Cortex of kidney (tissue), 1 donor: ENCODE measurements at places on chromosomes 11 and 22.

DNA sequence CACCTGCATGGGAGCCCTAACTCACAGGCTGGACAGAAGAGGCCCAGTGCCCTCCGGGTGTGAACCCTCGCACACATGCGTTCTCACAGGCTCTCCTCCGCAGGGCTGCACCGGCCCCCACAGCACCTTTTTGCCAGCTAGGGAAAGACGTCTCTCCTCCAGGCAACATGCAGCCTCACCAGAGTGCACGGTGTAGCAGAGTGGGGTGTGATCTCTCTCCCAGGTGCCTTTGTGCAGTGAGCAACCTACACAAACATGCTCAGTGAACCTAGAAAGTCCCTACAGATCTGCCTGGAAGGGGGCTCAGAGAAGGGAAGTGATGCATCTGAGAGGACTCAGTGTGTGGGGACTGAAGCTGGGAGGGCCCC, 3.7 kb upstream of the CARNS1 start:
- DNase-seq, result no peak

DNA sequence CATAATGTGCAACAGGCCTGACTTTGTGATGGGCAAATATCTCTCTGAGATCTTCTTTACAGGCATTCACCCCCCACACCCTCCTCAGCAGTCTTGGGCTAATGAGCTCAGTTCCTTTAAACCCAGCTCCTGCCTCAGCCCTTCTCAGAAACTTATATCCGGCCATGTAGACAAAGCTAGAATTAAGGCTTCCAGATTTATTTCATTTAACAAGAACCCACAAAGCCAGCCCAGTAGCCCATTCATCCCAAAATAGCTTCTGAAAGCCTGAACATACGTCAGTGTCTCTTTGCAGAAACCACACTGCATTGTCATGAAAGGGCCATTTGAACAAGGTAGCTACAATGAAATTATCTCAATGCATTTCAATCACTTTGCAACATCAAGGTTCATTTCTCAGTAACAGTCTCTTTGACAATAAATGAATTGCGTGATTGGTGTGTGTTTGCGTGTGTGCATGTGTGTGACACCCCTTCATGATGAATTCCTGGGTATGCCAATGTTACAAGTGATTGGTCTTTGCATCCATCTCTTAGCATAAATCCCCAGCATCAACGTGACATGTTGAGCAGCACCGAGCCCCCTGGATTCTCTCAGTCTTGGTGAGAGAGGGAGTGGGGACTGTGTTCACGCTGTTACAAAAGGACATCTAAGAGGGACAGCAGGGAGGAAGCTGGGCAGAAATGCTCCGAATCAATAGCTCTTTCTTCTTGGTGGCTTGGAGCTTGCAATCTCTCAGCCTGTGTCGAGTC, 299.6 kb downstream of the KIRREL3 start:
- DNase-seq, result no peak

DNA sequence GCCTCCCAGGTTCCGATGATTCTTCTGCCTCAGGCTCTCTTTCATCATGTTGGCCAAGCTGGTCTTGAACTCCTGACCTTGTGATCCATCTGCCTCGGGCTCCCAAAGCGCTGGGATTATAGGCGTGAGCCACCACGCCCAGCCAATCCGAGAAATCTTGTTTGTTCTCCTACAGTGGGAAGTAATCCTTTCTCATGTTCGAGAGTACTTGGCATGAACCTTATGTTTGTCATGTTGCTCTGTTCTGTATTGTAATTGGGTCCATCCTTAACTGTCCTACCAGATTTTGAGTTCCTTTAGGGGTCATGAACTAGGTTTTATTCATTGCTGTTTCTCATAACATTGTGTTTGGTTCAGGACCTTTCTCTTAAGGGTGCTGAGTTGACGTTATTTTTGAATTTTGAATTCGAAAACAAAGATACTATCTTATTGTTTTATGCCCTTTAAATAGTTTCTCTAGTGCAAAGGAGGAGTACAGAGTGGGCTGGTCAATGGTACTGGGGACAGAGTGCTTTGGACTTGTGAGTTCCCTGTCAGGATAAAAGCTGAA, 113.4 kb upstream of the RRM1 start:
- no peak for DNase-seq

- DNase-seq, result no peak
Observed at GRCh38 chr11:14366936-14367335, 8.0 kb upstream of the RRAS2 start.

GRCh38 chr11:18853086-18853720, 61.6 kb upstream of the PTPN5 start:
- DNase-seq, result no peak

GRCh38 chr11:74592063-74592440, 330 bp upstream of the POLD3 start:
- DNase-seq, result no peak

GRCh38 chr11:126840201-126840886, 160.2 kb downstream of the KIRREL3 start:
- no peak for DNase-seq

DNA sequence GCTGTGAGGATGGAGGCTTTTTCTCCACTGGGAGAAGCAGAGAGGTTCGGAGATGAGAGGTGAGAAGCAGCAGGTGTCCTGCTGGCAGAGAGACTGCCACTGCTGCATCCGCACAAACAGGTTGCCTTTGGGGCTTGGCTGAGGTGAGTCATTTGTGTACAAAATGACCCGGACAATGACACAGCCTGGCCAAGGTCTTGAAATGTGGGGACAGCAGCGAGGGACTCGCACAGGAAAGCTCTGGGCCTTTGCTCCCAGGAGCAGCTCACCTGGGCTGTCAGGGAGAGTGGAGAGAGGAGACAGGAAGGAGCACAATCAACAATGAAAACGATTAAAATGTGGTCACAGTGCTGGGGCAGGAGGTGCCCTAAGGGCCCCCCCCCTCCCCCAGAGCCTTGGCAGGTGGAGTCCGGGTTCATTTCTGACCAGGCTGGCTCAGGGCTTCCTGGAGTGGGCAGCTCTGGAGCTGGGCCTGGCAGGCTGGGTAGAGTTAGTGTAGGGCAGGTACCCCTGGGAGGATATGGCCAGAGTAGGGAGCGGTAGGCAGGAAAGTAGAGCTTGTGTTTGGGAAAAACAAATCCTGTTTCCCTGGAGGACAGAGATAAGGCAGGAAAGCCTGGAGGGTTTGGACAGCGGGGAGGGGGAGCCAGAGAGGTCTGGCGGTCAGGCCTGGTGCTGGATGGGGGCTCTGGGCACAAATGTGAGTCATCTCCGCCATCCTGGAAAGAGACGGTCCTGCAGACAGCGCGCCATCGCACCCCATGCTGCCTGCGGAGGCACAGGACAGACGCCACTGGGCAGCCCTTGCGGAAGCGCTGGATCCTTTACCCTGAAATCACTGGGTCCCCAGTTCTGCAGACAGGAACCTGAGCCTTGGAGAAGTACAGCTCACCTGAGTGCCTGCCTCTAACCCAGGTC, 37.8 kb upstream of the CELSR1 start:
- DNase-seq, result no peak

DNA sequence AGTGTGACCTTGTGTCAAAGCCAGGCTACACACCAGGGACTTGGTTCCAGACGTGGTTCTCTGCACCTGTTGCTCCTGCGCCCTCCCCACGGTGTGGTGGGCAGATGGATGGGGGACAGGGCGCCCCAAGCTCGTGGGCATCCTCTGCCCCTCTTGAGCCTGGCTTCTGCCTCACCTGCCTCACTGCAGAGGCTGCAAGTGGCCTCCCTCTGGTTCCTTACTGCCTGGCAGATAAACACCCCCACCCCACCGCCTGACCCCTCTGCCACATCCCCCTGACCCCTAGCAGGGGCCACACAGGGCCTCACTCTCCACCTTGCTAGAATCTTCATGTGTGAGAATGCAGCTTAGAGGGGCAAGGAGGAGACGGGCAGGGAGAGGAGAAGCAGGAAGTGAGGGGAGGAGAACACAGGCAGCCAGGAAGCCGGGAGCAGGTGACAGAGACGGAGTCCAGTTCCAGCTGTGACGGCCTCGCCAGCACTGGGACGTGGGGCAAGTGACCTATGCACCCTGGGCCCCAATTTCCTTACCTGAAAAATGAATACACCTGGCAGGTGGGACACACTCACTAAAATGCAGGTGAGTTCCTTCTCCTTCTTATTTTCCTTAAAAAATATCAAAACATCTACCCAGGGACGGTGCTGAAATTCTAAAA, 178.3 kb downstream of the EFCAB6 start:
- DNase-seq, result no peak

- DNase-seq, result no peak
Observed at GRCh38 chr11:1545432-1545831, 26.6 kb downstream of the DUSP8 start.

- DNase-seq, result no peak
Observed at GRCh38 chr22:28716686-28717085, 24.9 kb downstream of the CHEK2 start.

DNA sequence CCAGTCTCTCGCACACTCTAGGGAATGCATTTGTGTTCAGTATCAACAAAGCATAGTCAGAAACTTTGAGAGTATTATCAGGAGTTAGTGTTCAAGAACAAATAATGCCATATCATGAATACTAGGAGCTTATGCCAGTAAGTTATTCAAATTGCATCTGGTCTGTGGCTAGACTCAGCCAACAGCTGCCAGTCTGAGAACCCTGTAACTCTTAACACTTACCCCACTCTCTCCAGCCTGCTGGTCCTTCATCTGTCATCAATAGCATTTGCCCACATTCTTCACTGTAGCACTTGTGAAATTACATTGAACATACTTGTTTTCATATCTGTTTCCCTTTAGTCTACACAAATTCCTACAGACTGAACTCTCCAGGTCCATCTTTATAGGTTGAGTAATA, 1157.5 kb upstream of the RAG2 start:
- no peak for DNase-seq

DNA sequence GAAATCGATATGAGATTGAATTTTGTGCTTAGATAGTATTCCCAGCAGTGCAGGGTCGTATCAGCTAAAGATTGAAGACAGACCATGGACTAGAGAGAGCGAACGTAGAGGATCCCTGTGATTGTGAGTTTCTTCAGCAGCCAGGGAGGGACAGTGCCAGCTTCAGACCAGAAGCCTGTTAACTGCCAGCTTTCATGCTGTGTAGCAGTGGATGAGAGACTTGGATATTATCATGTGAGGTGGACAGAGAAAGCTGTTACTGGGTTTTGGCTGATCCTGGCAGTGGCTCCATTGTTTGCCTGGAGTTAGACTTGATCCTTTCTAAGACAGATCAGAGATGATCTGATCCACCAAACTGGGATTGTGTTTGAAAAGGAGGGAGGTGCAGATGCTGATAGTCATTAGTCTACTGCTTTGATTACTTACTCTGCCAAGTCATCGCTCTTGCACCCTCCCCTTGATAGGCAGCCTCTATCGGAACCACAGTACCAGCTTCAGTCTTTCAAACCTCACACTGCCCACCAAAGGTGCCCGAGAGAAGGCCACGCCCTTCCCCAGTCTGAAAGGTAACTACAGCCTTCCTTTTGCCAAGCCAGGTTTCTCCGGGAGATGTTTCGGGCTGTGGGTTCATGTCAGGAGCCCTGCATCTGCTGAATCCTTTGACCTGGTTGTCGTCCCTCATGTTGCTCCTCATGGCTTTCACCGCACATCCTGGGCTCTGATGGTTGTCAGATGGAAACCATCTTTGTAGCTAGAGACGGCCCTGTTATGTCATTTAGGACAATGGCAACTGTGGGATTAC, 16.2 kb downstream of the MADD start:
- no peak for DNase-seq

- no peak for DNase-seq
Observed at GRCh38 chr11:83004746-83005556, 66.7 kb downstream of the RAB30 start.

GRCh38 chr11:104997288-104997687, 25.7 kb downstream of the CASP5 start:
- DNase-seq, result no peak

DNA sequence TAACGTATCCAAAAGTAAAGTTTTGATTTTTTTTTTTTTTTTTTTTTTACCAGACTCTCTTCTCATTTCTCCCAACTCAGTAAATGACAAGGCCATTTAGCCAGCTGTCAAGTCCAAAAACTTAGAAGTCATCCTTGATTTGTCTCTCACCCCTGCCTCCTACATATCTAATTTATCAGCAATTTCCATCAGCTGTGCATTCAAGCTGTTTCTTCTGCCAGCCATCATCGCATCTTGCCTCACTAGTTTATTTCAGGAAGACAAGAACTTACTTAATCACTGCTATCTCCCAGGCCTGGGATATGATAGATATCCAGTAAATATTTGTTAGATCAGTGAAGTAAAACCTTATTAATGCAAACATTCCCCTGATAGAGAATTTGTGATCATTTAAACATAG, 47.6 kb downstream of the SCGB1A1 start:
- no peak for DNase-seq

GRCh38 chr11:1691026-1691877, 5.7 kb upstream of the KRTAP5-6 start:
- DNase-seq, result no peak

GRCh38 chr11:13128354-13128753, 119.2 kb downstream of the RASSF10 start:
- no peak for DNase-seq
